HuH-7.5 (cell line): ENCODE measurements at places on chromosomes 16 and 17.

DNA sequence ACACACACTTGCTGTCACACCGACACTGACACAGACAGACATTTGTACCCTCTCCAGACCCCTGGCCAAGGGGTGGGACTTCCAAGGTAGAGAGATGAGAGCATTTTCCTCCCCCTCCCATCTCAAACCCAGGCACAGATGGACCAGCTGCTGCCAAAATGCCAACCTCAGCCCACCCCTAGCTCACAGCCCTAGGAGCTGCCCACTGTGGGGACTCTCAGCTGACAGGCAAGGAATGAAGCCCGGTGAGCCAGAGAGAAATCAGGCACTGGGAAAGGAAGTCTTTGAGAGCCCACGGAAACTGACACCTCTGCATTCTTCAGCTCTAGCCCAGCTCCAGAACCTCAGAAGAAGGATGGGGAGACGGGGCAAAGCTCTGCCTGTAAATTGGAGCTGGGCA is 2.8 kb downstream of the ETV4 start:
- DNase-seq = no peak

GRCh38 chr16:68792465-68793324 is 50.6 kb upstream of the TANGO6 start:
- peak; percentile 53 for DNase-seq

- no peak for DNase-seq
These were observed 280.4 kb downstream of the HAPSTR1 start for GRCh38 chr16:9371713-9372448.

DNA sequence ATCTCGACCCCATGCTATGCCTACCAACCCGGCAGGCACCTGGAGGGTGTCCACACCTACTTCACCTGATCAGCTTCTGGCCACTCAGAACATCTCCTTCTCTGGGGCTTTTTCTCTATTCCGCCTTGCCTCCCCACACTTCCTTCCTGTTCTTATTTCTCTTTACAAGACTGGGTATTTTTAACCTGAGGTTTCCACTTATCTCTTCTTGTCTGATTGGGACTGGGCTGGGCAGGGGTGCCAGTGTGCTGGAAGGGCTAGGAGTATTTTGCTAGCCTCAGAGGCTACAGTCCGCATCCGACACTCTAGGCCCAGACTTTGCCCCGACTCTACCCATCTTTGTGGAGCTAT is 26.2 kb upstream of the ZNF652 start:
- DNase-seq = no peak

GRCh38 chr17:65820306-65820705 is 258.9 kb upstream of the AXIN2 start:
- no peak for DNase-seq

GRCh38 chr16:64242492-64242891 is 879.4 kb downstream of the CDH11 start:
- DNase-seq = no peak

- no peak for DNase-seq
These were observed 120.9 kb upstream of the SMURF2 start for GRCh38 chr17:64783031-64783461.

DNA sequence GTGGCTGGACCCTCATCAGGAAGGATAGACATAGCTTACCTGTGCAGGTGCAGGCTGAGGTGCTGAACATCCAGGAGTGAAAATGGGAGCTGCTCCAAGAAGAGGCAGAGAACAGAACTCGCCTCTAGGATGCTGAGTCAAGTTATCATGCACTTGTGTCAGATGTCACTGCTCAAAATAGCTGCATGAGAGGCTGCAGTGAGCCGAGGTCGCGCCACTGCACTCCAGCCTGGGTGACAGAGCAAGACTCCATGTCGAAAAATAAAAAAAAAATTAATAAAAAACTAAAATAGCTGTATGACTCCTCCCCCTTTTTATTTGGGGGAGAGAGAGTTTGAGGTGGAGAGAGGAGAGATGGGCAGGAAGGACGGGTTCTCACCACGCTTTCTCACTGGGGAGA is 148.8 kb downstream of the FOXL1 start:
- DNase-seq = no peak

DNA sequence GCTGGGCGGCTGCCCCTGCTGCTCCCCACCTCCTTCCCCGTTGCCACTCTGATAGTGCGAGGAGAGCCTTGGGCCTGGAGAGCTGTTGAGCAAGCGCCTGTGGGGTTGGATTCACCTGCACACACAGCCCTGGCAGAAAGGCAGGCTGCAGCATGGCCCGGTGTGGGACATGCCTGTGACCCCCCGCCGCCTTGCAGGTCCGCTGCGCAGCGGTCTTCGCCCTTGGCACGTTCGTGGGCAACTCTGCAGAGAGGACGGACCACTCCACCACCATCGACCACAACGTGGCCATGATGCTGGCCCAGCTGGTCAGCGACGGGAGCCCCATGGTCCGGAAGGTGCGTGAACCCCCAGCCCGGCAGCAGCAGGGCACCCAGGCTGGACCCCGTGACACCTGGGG is 106.8 kb upstream of the CHMP6 start:
- no peak for DNase-seq

GRCh38 chr16:68072038-68072695 is 13.0 kb upstream of the NFATC3 start:
- DNase-seq = no peak

DNA sequence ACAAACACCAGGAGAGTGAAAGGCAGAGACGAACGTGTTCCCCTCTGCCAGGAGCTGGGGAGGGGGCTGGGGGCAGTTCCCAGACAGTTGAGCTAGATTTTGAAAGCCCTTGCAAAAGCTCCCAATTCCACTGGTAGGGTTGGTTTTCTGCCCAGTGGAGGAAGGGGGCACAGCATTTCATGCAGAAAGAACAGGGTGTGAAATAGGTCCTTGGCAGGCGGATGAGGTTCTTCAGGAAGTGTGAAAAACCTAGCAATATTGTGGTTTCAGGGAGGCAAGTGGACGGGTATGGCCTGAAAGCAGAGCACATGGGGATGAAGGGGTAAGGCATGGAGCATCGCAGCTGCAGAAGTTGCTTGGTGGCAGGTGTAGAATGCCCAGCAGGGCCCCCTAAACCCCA is 248.3 kb downstream of the KATNIP start:
- no peak for DNase-seq

DNA sequence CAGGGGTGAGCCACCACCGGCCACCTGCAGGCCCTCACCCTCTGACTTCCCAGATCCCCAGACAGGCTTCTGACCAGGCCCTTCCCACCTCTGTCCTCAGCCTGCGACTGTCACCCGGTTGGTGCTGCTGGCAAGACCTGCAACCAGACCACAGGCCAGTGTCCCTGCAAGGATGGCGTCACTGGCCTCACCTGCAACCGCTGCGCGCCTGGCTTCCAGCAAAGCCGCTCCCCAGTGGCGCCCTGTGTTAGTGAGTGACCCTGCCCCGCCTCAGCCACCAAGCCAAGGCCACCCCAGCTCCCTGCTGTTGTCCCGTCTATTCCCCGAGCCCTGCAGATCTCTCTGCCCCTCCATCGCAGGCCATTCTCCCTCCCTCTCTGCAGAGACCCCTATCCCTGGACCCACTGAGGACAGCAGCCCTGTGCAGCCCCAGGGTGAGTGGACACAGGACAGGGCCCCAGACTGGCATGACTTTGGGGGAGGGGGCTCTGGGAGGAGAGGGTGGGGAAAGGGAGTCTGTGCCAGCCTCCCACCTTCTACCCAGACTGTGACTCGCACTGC is 1.9 kb downstream of the NTN3 start:
- peak; percentile 35 for DNase-seq

DNA sequence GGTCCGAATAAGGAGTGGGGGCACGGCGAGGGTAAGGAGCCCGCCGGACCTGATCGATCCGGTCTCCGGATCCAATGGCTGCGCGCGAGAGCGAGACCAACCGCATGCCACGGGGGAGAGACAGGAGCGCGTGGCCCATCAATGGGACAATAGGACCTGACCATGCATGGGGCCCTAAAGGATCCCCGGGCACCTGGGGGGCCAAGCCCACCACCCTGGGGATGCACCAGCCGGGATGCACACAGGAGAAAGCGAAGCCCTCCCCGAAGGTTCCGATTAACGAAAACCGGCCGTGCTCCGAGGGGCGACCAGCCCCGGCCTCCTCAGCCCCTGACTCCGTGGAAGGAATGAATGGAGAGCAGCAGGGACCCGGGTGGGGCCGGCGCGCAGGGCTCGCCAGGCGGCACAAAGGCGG is 525 bp downstream of the JPT1 start:
- DNase-seq = no peak

DNA sequence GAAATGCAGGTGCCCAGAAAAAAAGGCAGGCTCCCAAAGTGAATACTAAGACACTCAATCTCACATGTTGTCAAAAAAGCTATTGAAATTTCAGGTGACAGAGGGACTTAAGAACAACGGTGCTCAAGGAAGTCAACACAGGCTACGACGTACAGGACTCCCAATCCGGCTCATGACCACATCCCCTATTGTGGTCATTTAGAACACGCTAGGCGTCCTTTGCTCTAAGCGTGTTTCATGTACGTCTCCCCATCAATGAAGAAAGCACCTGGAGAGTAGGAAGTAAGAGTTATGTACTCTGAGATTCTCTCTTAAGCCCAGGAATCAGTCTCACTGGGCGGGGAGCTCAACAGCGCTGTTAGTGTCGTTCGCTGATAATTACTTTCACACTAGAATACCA is 94.1 kb downstream of the MRM3 start:
- DNase-seq = no peak

DNA sequence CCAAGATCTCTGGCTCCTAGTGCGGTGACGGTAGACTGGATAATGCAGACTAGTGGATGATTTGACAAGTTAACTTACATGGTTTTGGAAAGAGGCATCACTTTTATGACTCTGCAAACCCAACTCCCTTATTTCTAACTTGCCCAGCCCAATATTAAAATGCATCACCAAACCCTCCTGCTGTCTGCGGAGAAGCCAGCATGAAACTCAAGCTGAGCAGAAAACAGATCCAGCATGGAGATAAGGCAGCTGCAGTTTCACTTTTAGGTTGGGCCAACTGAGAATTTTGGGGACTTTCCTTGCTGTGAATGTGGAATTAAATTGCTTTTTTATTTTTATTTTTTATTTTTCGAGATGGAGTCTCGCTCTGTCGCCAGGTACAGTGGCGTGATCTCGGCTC is 27.8 kb downstream of the CDH1 start:
- no peak for DNase-seq

GRCh38 chr17:82124101-82124500 is 26.1 kb upstream of the FASN start:
- DNase-seq = no peak

DNA sequence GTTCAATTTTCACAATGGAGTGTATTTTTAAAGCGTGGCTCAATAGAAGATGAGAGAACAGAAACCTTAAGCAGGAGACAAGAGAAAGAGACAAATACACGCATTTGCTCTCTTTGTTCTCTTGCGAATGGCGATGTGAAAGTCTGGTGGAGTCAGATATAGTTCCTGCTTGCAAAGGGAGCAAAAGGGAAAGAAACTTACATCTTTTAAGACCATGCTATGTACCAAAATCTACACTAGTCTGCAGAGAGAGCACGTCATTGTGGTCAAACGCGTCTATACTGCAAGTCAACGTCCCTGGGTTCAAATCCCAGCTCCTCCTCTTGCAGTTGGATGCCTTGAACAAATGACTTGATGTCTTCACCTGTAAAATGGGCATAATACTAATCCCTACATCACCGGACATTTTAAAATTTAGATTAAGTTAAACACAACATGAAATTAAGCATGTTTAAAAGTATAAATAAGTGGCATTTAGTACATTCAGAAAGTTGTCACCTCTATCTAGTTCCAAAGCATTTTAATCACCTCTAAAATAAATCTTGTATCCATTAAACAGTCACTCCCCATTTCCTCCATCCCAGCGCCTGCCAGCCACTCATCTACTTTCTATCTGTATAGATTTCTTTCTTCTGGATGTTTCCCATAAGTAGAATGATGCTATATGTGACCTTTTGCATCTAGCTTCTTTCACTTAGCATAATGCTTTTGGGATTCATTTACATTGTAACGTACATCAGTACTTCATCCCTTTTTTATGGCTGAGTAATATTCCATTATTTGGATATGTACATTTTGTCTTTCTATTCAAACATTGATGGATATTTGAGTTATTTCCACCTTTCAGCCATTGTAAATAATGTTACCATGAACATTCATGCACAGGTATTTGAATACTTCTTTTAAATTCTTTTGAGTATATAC is 406.9 kb downstream of the TMEM114 start:
- no peak for DNase-seq

DNA sequence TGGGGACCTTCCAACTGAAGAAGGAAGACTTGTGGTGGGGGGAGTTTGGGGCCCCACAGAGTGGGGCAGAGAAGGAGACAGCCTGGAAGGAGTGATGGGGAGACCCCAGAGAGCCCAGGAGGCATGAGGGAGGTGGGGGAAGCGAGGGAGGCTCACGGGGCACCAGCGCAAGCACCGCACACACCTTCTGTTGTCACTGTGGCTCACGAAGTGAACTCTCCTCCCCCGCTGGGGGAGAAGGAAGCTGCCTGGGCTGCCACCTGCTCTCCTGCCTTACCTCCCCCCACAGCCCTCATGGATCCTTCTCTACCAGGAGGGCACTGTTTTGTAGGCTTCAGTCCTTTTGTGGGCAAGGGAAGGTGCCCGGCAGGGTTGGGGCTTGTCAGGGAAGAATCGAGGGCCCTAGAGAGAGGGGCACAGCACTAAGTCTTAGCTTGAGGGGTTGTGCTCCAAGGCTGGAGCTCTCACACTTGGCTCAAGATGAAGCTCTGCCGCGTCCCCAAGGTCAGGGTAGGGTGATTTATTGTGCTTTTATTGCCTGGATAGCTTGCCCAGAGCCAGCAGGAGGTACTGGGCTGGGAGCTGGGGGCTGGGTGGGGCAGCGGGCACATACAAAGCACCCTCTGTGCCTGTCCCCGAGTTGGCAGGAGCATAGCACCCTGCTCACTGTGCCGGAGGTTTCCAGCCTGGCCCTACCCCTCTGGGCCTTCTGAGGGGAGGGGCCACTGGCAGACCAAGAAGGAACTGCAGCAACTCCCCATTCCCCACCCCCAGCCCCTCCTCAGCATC is 4.6 kb upstream of the STARD3 start:
- DNase-seq = no peak

DNA sequence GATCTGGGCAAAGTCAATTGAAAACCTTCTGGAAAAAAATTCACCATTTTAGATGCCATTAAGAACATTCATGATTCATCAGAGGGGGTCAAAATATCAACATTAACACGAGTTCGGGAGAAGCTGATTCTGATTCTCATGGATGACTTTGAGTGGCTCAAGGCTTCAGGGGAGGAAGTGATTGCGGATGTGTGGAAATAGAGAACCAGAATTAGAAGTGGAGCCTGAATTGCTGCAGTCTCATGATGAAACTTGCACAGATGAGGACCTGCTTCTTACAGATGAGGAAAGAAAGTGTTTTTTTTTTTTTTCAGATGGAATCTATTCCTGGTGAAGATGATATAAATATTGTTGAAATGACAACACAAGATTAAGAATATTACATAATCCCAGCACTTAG is 12.9 kb downstream of the ITGAX start:
- DNase-seq = no peak

DNA sequence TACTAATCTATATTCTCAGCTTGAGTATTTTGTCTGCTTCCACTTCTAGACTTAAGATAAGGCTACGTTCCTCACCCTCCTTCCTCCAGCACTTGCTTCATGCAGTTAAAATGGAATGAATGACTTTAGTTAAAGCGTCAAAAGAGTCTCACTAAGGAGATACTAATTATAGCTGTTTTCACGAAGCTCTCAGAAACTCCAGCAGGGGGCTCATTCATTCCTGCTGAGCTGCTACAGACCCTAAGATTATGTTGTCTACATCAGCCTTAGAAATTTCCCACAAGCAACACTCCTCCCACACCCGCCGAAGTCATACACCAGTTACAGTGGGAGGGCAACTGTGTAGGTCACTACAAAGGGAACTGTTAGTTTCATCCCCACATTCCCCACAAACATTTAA is 57.0 kb upstream of the KIFC3 start:
- no peak for DNase-seq

- DNase-seq = no peak
These were observed 269.4 kb downstream of the BCAS3 start for GRCh38 chr17:60947100-60947499.
